ENCODE measurements at places on chromosomes 12 and 14.

DNA sequence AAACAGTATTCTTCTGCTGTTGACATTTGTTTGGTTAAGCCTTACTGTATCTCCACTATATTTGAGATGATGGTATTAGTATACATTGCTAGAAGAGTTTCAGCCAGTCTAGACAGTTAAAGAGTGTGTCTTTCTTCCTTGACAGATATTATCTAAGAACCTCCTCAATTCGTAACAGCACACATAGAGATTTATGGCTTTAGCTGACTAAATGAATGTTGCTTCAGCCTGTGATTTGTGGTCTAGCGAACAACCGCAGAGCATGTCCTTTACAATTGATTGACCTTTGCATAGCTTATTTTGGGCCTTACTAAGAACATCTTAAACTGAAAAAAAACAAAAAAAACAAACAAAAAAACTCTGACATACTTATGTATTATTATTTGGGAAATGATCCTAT, 122.2 kb downstream of the DAAM1 start:
- no peak for DNase-seq

- DNase-seq: no peak
Measured at GRCh38 chr14:104541905-104542465, 37.6 kb upstream of the C14orf180 start.

DNA sequence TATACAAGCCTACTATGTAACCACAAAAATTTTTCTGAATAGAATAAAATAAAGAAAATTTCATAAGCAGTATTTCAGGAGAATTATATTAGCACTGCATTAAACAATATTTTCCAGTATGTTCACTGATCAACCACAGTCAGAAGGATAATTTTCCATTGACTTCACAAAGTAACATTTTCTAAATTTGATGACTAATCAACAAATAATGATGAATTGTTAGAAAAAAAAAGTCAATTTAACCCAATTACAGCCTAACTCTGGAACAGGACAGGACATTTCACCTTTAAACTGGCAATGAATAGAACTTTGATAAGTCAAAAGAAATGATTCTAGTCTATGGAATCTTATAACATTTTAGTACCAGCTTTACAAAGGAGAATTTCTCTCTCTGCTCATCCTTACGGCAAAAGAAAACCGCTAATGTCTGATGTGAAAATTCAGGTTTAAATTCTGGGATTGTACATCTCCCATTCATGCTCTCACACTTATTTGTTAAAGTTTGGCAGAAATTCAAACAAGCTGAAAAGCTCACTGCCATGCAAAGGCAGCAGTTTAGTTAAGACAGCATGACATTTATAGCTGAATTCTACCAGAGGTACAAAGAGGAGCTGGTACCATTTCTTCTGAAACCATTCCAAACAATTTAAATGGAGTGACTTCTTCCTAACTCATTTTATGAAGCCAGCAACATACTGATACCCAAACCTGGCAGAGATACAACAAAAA, 84.5 kb downstream of the MDGA2 start:
- DNase-seq: no peak

- no peak for DNase-seq
Measured at GRCh38 chr12:94380507-94380906, 79.2 kb downstream of the CEP83 start.

DNA sequence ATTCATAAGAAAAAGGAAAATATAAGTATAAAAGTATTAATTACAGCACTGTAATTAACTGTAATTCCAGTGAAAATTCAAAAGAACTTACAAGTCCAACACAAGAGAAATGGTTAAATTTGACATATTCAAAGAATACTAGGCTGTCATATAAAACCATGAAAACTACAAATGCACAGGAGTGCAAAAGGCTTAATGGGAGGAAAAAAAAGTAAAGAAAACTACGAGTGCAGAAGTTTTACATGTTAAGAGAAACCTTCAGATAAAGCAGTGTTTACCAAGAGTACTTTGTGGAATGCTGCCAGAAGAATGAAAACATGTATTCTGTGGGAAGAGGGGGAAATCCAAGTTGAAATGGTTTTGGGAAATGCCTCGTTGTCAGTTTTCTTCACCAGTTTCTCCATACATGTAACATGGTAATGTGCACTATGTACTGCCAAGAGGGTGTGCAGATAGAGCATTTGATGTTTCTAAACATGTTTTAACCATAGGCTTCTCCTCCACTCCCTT, 9.1 kb downstream of the HEATR5A start:
- DNase-seq: no peak

DNA sequence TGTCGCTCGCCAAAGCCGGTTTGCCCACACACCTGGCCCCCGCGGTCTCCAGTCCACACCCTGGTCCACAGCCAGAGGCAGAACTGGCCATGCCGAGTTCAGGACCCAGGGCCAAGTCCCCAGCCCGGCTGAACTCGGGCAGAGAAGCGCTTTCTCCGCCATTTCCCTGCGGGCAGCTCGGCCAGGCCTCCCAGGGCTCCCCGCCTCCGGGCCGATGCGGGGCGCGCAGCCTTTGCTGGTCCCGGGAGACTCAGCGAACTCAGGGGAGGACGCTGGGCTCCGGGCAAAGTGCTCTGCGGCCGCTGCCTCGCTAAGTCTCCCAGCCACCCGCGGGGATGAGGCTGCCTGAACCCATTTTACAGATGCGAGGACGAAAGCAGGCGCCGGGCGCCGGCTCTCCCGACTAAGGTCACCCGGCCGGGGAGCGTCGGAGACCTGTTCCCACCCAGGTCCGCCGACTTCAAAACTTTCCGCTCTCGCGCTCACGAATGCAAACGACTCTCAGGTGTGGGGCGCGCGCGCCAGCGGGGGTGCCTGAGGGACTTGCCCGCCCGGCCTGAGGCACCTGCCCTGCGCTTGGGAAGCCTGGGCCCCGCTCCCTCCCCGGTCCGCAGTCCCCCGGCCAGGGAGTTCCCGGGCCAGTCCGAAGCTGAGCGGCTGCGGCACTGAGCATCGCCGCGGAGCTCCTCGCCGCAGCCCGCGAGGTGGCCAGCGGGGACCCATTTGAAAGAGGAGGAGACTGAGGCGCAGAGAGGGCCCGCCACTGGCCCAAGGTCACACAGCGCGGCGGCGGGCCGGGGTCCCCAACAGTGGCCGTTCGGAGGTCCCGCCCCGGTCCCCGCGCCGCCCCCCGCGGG, 627 bp downstream of the TESC start:
- peak; percentile 36 for DNase-seq

- DNase-seq: no peak
Measured at GRCh38 chr12:113778432-113779132, 187.5 kb downstream of the RBM19 start.

DNA sequence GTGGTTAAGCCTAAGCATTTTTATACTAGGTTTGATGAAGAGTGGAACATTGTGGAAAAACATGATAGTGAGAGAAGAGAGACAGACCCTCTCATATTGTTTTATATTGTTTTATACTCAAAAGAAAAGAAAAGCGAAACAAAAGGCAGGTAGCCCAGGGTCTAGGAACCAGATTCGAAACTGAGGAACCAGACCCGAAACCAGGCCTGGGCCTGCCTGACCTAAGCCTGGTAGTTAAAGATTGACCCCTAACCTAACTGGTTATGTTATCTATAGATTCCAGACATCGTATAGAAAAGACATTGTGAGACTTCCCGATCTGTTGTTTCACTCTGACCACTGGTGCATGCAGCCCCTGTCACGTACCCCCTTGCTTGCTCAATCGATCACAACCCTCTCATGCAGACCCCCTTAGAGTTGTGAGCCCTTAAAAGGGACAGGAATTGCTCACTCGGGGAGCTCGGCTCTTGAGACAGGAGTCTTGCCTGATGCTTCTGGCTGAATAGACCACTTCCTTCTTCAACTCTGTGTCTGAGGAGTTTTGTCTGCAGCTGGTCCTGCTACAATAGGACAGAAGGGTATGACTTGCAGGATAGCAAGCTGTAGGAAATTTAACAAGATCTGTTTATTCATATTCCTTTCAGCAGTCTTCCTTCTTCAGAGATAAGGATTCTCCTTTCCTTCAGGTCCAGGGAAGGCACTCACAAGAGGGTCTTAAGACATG, 147.1 kb upstream of the PLEKHA5 start:
- DNase-seq: no peak

- DNase-seq: no peak
Measured at GRCh38 chr14:93316716-93317115, 16.1 kb downstream of the BTBD7 start.

DNA sequence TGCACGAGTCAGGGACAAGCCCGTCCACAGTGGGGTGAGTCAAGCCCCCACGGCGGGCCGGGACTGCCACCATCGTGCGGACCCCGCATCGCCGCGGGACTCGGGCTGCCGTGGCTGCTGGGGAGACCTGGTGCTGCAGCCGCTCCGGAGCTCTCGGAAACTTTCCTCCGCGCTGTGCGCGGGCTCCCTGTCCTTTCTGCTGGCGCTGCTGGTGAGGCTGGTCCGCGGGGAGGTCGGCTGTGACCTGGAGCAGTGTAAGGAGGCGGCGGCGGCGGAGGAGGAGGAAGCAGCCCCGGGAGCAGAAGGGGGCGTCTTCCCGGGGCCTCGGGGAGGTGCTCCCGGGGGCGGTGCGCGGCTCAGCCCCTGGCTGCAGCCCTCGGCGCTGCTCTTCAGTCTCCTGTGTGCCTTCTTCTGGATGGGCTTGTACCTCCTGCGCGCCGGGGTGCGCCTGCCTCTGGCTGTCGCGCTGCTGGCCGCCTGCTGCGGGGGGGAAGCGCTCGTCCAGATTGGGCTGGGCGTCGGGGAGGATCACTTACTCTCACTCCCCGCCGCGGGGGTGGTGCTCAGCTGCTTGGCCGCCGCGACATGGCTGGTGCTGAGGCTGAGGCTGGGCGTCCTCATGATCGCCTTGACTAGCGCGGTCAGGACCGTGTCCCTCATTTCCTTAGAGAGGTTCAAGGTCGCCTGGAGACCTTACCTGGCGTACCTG, 1.1 kb downstream of the PDE3A start:
- DNase-seq: peak; percentile 82

GRCh38 chr12:64618953-64619590, 8.8 kb downstream of the RASSF3 start:
- no peak for DNase-seq

- no peak for DNase-seq
Measured at GRCh38 chr14:91835197-91835919, 32.0 kb downstream of the TC2N start.

- DNase-seq: no peak
Measured at GRCh38 chr12:80038062-80038560, 61.2 kb upstream of the OTOGL start.

DNA sequence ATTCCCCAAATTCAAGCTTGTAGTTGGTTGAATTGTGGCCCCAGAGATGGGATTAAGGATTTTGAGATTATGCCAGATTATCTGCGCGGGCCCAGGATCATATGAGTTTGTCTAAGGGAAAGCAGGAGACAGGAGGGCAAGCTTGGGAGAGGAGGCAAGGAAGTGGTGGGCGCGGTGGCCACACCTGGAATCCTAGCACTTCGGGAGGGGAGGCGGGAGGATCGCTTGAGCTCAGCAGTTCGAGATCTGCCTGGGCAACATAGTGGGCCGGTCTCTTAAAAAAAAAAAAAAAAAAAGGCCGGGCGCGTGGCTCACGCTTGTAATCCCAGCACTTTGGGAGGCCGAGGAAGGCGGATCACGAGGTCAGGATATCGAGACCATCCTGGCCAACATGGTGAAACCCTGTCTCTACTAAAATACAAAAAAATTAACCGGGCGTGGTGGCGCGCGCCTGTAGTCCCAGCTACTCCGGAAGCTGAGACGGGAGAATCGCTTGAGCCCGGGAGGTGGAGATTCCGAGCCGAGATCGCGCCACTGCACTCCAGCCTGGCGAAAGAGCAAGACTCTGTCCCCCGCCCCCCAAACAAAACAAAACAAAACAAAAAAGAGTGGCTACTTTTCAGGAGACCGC, 881 bp upstream of the PUS1 start:
- DNase-seq: no peak

DNA sequence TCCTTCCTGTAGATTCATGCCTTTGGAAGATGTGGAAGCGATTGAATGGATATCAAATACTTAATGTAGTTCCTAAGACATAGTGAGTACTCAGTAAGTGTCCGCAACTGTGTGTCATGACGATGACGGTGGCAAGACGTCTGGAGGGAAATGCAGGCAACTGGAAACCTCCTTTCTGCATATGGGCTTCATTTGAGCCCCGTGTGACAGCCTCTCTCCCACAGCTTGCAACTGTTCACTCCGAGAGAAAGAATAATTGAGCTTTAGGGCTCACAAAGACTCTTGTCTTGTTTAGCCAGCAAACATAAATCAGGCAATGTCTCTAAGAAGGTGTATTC, 6.9 kb downstream of the CFAP251 start:
- no peak for DNase-seq

DNA sequence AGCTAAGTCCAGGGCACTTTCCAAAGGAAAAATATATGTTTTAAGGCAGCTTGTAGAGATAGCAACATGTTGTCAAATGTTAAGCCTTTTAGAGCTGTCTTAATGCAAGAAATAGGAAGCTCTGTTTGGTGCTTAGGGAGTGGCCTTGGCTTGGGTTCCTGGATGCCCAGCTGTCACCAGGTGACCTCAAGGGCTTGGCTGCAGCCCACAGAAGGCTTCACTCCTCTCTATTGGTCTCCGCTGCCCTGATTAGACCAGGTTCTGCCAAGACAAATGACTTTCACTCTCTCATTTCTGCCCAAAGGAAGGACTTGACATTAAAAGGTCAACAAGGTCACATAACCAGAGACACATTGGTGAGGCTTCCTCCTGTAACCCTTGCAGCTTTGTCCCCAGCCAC, 76.8 kb downstream of the WSCD2 start:
- no peak for DNase-seq

DNA sequence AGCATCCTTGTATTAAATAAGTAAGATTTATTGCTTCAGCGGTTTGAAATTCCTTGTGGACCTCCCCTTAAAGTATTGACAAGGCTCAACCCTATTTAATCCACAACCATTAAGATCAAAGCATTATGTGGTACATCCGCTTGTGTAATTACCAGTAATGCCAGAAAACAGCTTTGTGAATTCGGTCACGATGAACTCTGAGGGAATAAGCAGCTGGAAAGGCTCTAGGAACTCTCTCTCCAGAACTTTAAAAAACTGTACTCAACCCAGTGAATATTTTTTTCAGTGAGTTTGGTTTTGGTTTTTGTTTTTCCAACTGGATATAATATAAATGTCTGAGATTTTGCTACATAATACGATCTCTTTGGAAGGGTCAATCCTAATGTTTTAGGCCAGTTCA, 49.3 kb upstream of the DIO2 start:
- DNase-seq: no peak

- DNase-seq: no peak
Measured at GRCh38 chr12:3113671-3114325, 36.6 kb downstream of the TSPAN9 start.

- peak; percentile 71 for DNase-seq
Measured at GRCh38 chr12:120496413-120497340, 764 bp downstream of the DYNLL1 start.

DNA sequence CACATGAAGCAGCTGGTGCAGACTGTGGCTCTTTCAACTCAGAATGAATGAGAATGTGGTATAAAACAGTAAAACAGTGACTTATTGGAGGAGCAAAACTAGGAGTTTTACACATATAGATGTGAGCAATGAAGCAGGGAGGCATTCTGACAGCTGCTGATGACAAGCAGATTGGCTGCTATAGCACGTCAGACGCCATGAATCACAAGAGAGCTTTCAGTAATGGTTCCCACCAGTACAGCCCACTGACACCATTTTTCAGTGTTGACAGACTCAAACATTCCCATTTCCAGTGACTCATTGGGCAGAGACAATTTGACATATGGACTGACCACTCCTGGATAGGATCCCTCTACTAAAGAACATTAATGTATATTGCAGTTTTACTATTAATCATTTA, 24.6 kb upstream of the FSCB start:
- no peak for DNase-seq

GRCh38 chr12:88553941-88554658, 26.2 kb downstream of the KITLG start:
- no peak for DNase-seq

Data from Peyer's patch (tissue), 4 donors.